ENCODE measurements at places on chromosomes 6 and 20.

- DNase-seq, result no peak
Measured at GRCh38 chr20:51938559-51939258, 136.4 kb upstream of the SALL4 start.

DNA sequence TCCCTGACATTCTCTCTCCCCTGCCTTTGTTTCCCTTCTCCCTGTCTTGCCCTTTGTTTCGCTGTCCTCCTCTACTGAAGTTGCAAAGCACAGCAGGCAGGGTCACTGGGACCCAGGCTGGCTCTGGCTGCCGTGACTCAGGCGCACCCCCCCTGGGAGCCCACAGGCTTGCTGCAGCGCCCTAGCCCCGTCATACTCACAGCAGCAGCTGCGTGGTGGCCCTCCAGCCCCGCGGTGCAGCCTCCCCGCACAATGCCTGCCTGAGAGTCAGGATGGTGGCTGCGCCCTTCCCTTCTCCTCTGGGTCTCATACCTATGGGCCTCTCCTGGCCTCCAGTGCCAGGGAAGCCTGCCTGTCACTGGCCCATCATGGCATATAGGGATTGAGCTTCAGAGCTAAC, 41.7 kb downstream of the TXNDC5 start:
- no peak for DNase-seq

DNA sequence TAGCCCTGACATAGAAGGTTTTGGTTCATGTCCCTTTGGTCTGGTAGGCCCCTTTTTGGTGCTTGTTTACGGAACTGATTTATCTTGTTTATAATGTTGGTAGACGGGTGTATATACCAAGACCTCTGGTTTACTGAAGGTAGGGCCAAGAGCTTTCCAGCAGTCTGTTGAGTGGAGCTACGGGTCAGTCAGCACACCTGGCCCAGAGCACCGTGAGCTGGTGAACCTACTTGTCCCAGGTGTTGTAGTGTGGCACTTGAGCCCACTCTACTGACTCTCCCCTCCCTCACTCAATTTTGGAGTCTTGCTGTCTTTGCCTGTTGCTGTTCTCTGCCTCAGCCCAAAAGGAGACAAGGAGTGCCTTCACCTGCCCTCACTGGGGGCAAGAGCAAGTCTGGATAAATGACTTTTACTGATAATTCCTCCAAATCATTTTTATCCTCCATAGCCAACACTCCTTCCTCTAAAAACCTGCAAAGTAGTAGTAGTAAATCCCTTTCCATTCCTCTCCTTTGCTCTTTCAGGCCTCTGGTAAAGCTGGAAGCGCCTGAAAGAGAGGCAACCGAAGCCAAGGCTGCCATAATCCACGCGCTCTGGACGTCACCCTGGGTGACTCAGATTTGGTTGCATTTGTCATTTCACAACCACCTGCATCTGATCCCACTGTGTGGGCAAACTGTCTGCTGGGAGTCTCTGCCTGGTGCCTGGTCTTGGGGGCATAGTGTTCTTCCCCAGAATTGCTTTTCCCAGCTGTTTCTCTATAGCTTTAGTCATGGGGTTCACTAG, 22.2 kb downstream of the RREB1 start:
- no peak for DNase-seq

- no peak for DNase-seq
Measured at GRCh38 chr6:53192682-53193188, 44.1 kb upstream of the GCM1 start.

- no peak for DNase-seq
Measured at GRCh38 chr6:136012198-136012887, 160.8 kb downstream of the PDE7B start.

DNA sequence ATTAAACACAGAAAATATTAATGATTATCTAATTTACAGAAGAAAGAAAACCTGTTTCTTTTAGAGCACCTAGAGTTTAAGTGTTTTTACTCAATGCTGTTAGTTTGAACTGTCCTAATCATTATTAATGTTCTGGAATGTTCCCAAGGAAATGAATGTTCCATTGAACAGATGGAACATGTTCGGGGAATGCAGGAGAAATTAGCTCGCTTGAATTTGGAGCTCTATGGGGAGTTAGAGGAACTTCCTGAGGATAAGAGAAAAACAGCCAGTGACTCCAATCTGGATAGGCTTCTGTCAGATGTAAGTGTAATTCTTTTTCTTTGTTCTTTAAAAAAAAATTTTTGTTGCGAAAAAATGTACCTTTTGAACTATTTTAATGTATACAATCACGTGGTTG, 10.8 kb upstream of the ECT2L start:
- DNase-seq, result no peak

GRCh38 chr20:41229259-41229658, 88.3 kb downstream of the ZHX3 start:
- no peak for DNase-seq

GRCh38 chr6:26152226-26153101, 65.2 kb downstream of the HFE start:
- no peak for DNase-seq

DNA sequence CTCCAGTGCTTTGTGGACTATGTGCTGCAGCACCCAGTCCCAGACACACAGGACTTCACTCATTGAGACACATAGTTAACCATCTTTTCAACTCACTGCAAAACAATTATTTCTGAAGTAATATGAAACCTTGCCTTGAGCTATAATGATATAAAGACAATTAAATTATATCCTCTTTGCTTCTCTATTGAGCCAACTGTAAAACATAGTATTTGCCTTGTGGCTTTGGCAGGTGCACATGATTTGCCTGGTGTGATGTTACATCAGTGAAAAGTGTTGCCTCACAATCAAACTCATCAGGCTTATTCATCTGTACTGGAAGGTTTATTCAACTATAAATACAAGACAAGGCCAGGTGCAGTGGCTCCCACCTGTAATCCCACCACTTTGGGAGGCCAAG, 80.6 kb downstream of the NCOA7 start:
- no peak for DNase-seq

DNA sequence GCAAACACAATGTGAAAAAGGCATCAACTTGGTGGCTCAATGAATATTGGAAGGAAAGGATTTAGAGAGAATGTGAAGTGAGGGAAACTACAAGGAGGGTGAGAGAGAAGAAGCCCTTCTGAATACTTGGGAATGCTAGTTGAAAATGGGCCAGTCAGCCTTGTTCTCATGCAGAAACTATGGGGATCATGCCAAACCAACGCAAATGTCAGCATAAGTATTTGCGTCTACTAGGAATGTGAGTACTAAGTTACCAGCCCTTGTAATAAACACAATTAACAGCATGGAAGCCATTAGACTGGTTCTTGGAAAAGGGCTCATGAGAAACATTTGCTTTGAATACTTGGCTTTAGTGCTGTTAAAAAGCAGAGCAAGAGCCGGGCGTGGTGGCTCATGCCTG, 54.9 kb upstream of the AIG1 start:
- no peak for DNase-seq

GRCh38 chr6:168342636-168343035, 23.1 kb upstream of the DACT2 start:
- DNase-seq, result no peak

DNA sequence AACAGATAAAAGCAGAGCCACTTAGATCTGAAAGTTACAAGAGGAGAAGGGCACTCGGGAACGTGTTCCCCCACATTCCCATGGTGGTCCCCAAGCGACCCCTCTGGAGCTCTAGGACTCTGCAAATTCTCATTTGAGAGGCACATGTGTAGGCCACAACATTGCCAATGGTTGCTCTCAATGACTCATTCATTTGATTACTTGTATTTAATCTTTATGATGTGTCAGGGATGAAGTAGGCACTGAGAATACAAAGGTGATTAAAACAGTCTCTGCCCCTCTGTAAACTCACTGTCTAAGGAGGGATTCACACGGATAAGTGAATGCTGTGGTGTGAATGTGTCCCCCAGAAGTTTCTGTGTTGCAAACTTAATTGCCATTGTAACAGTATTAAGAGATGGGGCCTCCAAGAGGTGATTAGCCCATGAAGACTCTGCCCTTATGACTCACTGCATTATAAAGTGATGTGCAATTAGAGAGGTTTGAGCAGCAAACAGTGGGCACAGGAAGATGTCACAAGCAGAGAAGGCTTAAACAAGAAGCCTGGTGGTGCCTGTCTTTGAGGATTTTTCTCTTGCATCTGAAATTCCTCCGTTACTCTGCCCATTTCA, 34.0 kb upstream of the TRAM2 start:
- no peak for DNase-seq

GRCh38 chr6:71347119-71347518, 58.5 kb downstream of the OGFRL1 start:
- DNase-seq, result no peak

DNA sequence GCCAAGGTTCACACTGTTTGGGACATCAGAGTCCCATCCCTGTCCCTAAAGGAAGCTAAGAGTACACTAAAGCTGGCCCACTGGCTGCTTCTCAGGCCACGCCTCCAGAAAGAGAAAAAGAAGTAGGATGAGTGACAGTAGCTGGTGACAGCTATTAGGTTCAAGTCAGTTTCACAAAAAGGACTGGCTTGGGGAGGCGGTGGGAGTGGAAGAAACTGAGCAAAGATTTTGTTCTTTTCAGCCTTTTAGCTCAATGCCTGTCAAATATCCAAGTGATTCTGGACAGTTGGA, 374.7 kb downstream of the ZFAND3 start:
- no peak for DNase-seq

DNA sequence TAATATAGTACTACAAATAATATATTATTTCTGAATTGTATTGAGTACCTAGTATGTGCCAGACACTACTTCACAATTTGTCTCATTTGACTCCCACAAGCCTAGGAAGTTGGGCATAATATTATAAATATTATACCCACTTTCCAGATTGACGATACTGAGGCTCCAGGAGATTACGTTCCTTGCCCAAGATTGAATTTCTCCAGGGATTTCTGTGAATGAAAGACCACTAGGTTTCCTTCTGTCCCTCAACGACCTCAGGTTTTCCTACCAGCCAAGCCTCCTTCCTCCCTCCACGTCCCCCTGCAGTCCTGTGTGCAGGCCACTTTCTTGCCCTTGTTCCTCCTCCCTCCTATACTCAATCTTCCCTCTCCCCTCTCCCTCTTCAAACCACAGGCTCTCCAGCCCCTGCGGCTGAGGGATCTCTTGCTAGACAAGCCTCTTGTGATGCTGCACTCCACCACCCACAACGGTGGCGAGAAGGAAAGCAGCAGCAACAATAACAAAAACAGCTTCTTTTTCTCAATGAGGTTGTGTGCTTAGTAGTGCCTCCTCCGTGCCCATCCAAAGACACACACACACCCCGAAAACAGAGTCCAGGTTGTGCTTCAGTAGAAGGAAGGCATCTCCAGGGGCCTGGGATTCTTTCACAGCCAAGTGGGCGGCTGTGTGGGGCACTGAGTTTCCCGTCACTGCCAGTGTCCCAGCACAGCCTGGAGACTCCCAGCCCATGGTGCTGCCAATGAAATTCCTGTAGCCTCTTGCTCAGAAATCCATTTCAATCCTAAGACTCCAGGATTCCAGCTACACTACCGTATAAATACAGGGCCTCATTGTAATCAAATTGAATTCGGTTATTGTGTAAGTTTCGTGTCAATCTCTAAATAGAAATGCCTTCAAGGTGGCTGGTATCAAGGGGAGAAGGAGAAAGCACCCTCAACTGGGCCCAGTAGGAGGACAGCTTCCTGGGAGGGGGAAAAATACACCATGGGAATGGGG, 94.4 kb downstream of the NCR2 start:
- no peak for DNase-seq

GRCh38 chr20:57657535-57658446, 37.6 kb upstream of the ZBP1 start:
- no peak for DNase-seq

GRCh38 chr6:149454346-149454848, 30.4 kb downstream of the ZC3H12D start:
- no peak for DNase-seq

DNA sequence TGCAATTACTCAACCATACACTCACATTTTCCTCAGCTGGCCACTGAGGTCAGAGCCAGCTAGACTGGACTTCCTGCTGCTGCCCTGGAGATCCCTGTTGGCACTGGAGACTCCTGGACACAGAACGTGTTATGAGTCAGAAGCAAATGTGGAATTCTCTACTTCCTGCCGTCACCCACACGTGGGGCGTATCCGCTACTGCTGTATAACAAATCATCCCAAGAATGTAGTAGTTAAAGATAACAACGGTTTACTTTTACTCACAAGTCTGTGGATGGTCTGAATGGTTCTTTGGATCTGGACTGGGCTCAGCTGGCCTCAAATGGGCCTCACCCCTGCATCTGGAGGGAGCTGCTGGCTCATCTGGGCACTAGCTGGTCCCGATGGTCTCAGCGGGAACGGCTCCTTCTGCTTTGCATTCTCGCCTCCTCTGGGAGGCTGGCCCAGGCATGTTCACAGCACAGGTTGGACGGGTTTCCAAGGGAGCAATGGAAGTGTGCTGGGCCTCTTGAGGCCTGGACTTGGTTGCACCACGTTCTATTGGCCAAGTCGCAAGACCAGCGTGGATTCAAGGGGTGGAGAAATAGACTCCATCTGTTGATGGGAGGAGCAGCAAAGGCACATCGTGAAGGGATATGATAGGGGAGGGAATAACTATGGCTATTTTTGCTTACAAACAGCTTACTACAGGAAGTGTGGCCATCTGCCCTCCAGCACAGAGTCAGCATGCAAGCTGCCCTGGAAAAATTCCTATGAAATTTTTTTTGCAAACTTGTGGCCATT, 118.5 kb downstream of the SNX5 start:
- DNase-seq, result no peak

- no peak for DNase-seq
Measured at GRCh38 chr6:10526156-10526555, 5.0 kb downstream of the GCNT2 start.

- DNase-seq, result no peak
Measured at GRCh38 chr6:22149501-22150367, 147.1 kb downstream of the PRL start.

- no peak for DNase-seq
Measured at GRCh38 chr6:36493859-36494258, 51.1 kb downstream of the KCTD20 start.

- DNase-seq, result no peak
Measured at GRCh38 chr6:27141529-27142015, 105.9 kb upstream of the PRSS16 start.

- DNase-seq, result no peak
Measured at GRCh38 chr6:22643780-22644179, 74.4 kb downstream of the HDGFL1 start.

All from GM19239 (cell line).